H7 (cell line): ENCODE measurements at places on chromosomes 3 and 15. TPM values are rescaled to one million over a fixed set of nuclear protein-coding genes. Genes with fewer than 3 reads are reported as not detected.
A peak's percentile ranks its signal among the peaks of the same experiment; 100 is the strongest.

Gene TGM4
- 0.11 TPM in 1 of 2 replicates, not detected in the other for total RNA-seq

Gene PLA2G4D
- 0.11 and 0.17 TPM in 2 replicates for total RNA-seq

Gene GOLGA8J
- 0.24 TPM in 1 of 2 replicates, not detected in the other for total RNA-seq

Gene IQCF6
- total RNA-seq: not detected in 2 replicates

Gene GOLGA8S
- total RNA-seq: not detected in 2 replicates

Gene PLIN1
- total RNA-seq: 0.18 TPM in 1 of 2 replicates, not detected in the other

Gene SCAANT1
- not detected in 2 replicates for total RNA-seq

Gene GOLGA8T
- total RNA-seq: 0.35 and 1.1 TPM in 2 replicates

Gene SAMD7
- total RNA-seq: not detected in 2 replicates

DNA sequence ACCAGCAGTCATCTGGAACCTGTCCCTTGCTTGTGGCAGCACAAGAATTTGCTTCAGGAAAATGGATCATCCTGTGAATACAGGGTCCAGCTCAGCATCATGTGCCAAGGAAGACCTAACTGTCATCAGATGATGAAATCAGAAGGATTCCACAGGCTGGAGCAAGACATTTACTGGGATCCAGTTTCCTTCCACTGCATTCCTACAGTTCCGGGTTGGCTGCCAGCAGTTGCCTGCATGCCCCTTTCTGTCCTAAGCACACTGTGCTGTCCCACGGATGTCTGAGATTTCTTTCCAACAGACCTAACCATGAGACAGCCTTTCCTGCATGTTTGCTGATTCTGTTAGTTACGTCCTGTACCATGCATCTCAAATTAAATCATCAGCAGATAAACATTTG is 140.7 kb downstream of the IMPG2 start:
- DNase-seq: no peak

- peak; percentile 70 for DNase-seq
These were observed 4.6 kb downstream of the TPM1 start for GRCh38 chr15:63046917-63047760.

DNA sequence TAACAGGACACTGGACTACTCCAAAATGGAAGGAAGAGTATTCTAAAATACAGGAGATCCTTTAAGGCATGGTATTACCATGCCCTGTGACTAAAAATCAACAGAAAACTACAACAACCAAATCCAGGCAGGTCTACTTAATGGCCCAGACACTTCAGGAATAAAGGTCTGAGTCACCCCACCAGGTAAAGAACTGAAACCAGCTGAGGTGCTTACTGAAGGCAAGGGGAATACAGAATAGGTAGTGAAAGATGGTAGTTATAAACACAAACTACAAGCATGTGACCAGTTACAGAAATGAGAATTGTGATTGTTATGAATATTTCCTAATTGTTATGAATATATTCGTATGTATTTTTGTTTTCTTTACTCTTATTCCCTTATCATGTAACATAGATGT is 13.4 kb downstream of the IFT57 start:
- DNase-seq: no peak

DNA sequence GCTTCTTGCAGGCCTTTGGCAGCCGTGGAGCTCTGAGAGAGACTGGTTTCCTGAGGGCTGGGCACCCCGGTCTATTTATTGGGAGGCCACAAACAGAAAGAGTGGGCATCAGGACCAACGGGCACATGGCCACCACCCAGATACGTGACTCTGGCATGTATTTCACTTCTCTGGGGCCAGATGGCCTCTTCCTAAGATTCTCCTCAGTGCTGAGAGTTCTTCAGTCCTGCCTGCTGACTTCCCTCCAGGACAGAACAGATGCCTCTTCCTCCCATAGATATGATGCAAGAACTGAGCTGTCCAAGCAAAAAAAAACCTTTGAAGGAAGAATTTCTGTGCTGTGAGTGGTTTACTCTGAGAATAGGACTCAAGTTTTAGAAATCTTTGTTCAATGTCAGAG is 107.7 kb downstream of the IGF2BP2 start:
- DNase-seq: no peak

DNA sequence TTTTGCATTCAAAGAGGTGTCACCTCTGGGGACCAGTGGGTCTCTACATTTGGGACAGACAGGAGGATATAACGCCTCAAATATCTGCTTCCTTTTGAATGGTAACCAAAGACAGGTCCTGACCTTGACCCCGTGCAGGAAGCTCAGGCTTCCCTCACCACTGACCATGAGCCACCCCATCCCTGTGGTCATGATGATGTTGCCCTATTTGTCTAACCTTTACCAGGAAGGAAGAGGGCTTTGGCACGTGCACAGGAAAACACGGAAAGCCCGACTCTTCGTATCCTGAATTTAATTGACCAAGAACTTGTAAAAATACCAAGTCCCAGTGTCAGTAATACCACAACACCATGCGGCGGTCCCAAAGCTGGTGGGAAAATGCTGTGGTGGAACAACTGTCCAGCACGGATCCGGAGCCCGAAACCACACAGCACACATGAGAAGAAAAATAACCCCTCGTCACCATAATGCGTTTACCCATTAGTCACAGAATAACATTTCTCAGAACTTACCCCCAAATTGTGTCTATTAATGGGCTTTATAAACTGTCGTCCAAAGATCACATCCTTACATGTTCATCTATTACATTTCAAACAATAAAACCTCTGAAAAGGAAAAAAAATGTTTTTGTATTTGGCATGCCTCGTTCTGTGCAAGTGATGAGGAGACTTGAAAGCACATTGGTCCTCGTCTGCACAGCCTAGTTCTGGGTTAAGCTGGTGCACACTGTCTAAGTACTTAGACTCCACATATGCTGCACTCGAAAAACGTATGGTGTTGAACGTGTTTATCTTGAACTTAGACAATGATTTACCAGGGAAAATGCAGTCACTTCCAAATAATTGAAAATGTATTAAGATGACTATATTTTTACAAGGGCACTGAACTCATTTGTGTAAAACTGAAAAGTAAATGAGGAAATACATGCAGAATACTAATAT is 118.9 kb upstream of the IGF1R start:
- no peak for DNase-seq

DNA sequence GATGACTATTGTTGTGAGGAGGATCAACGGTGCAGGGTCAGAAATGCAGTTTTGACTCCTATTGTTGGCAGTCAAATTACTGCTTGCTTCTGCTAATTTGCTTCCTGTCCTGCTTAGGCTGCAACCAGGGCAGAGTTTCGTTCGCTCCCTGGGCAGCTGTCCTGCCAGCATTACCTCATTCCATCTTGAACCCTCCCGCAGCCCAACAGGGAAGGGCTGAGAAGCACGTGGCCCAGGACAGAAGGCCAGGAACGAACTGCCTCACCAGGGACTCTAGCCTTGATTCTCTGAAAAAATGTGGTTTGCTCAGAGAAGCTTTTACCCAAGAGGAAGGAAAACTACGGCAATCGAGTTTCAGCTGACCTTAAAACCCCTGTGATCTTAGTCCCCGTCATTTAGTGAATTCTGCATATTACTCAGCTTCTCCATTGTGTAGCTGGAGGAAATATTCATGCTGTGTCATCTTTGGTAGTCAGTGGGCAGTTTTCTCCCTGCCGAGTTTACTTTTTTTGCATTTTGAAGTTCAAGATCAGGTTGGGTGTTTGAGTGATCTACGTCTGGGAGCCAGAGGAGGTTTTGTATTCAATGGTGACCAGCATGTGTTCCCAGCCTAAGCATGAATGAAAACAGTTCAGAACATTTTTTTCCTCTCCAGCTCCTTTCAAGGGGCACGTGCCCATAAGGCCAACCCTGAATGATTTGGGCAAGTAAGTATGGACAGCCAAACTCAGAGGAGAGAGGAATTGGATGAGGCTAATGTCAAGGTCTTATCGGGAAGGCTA is 23.0 kb downstream of the TLNRD1 start:
- DNase-seq: no peak

GRCh38 chr15:43106486-43106829 is 620 bp upstream of the UBR1 start:
- DNase-seq: no peak

- DNase-seq: peak; percentile 81
These were observed 1.0 kb downstream of the TASOR start for GRCh38 chr3:56681984-56682461.

DNA sequence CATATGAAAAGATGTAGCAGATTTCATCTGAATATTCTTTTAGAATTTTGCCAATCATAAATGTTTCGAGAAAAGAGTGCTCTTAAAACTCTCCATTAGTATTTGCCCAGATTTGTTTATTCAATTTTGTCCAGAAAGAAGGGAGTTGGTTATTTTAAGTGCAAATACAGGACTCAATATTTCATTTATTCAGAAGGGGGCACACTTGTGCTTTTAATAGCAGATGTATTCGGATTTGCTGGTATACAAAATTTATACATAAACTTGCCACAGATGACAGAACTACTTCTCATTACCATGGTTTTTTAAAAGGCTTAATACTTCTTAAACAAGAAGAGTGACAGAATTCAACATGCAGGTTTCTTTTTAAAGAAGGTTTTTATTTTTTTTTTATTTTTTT is 69.8 kb upstream of the GRM7 start:
- DNase-seq: no peak

DNA sequence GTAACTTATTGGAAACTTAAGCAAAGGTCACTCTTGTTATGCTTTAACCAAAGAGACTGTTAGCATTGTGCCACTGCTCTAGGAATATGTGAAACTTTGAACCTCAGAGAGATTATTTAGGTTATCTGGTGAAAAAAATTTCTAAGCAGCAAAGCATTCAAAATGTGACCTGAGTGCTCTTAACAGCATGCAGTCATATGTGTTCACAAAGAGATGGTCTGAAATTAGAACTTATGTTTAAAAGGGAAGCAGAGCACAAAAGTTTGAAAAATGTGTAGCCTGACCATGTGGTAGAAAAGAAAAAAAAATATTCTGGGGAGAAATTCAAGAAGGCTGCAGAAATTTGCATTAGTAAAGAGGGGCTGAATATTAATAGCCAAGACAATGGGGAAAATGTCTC is 420.2 kb upstream of the CADM2 start:
- DNase-seq: no peak

DNA sequence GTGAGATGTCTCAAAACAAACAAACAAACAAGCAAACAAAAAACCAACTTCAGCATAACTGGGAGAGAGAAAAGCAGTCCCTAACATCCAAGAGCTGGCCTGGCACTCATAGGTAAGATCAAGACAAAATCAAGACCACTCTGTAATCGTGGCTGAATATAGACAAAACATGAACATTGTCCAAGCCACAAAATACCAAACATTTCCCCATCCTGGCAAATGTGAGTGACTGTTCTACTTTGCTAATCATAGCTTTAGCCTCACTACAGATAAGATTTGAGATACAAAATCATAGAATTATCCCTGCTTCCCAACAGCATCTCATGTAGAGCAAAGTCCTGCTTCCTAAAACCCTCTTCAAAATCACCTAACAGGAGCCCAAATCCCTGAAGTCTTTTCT is 116.7 kb upstream of the PRTG start:
- DNase-seq: no peak

DNA sequence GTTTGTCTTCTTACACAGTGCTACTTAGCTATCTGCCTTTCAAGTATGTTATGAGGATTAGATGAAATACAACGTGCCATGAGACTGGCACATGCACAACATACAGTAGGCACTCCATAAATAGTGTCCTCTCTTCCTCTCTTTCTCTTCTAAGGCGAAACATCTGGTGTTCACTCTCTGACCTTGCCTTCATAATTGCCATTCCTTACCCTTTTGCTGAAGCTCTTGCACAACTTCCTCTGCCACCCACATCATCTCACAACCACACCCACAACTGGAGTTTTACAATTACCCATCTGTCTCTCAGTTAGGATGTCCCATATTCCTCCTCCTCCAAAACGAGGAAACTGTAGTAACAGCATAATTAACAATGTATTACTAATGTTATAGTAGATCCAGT is 26.4 kb upstream of the ACP3 start:
- no peak for DNase-seq

GRCh38 chr3:125035217-125035616 is 20.6 kb downstream of the HEG1 start:
- no peak for DNase-seq

- DNase-seq: no peak
These were observed 453.8 kb downstream of the OTOL1 start for GRCh38 chr3:161950318-161950868.

- no peak for DNase-seq
These were observed 114.5 kb downstream of the RARB start for GRCh38 chr3:25542492-25543039.

DNA sequence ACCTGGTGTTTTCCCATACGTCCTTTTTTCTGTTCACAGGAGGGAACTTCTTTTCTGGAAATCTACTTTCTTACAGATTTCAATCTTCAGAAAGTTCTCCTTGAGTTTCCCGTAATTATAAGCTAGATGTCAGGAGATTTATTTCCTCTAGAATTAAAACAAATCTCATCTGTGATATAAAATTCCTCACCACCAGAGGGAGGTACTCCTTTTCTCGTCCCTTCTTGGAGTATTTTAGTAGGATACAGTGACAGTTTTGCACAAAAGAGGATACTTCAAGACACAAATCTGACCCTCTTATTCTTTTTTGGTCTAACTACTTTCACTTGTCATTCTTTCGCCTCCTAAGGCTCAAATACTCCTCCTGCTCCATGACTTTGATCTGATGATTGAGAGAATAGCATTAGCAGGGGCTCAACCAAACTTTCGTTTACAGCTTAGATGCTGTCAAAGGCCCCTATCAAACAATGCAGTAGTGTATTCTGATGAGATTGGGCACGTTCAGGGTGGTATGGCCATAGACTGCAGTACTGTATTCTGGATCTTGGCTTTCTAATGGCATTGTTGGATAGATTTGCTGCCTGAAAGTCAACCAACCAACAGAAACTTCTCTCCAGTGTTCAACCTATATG is 38.0 kb downstream of the TMEM41A start:
- DNase-seq: peak; percentile 25

GRCh38 chr15:79944622-79945021 is 26.4 kb downstream of the BCL2A1 start:
- DNase-seq: no peak

GRCh38 chr15:64699751-64700388 is 75.5 kb downstream of the RBPMS2 start:
- peak; percentile 64 for DNase-seq

DNA sequence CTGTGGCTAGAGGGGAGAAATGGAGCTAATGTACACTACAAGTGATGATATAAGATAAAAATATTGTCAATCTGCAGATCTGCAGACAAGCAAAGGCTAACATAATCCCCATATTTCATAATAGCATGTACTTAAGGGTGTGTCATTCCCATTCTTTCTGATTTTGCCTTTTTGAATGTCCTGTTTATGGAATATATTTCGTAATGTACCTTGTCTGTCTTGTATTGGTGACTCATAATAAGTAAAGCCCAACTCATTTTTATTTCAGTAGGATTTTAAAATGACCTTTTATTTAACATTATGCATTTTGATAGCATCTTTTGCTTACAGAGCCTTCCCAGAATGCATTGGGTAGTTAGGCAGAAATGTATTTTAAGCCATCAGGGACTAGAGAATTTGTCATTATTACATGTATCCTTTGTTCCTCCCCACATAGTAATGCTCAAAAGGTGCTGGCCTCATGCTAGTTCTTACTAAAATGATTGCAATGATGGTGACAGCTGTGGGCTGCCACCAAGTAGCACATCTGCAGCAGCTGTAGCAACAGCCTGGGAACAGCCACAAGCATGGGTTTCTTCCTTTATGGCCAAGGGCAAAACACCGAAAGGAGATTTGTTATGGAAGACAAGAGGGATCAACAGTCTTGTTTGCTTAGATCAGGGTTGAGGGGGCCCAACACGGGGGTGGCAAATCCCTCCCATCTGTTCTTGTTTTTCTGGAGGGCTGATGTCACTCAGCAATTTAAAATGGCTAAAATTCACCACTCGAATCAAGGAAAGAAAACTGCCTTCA is 188.5 kb downstream of the CADPS start:
- DNase-seq: no peak
